ENCODE measurements at places on chromosomes 3 and 15.

- no peak for DNase-seq
These were observed 273.4 kb downstream of the ARRDC4 start for GRCh38 chr15:98233873-98234272.

DNA sequence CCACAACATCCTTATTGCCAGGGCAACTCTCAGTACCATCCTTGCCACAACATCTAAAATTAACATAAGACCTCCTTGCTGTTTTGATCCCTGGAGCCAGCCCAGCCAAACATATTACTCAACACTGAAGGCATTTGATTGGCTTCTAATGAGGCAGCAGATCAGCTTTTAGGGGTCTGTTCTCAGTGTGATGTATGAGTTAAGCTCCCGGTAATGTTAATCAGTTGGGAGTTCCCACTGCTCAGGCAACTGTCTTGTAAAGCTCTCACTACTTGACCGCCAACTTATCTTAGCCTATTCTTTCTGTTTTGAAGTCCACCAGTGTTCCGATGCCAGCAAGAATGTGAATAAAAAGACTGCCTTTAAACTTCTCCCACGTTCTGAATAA is 158.9 kb downstream of the FOXB1 start:
- no peak for DNase-seq

- peak; percentile 92 for DNase-seq
These were observed 8.4 kb downstream of the MFGE8 start for GRCh38 chr15:88904624-88905327.

DNA sequence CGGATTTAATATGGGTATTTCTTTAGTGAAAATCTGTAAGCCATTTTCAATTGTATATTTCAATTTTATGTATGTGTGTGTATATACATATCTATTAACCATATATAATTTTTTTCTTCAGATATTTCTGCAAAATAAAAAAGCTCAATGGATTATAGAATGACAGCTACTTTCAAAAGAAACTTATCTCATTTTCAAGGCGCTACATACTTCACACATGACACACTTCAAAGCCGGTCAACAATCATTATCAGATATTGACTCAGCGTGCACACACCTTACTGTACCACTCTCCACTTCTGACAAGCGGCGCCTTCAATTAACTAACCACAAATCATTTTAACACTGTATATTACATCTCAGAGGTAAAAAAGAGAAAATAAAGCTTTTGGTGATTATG is 39.6 kb downstream of the ATP13A3 start:
- no peak for DNase-seq

GRCh38 chr15:68315495-68316031 is 38.0 kb downstream of the FEM1B start:
- DNase-seq = no peak

DNA sequence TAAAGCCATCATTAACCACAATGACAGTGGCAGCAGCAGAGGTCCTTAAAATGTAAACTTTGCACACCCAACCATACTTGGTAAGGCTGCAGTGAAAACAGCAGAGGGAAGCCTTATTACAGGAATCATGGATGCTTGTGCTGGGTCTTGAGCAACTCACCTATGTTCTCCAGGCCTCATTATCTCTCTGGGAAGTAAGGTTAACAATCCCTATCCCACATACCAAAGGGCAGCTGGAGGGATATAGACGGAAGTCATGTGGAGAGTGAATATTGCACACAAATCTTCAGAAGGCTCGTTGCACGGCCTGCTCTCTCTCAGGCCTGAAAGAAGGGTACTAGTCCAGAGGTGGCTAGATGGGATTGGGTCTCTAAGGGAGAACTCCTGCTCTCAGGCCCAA is 25.8 kb upstream of the CELF6 start:
- no peak for DNase-seq

- DNase-seq = no peak
These were observed 34.3 kb downstream of the AMOTL2 start for GRCh38 chr3:134339913-134340312.

All from activated T-helper 1 cell treated with anti-CD3 and anti-CD28 coated beads, Interleukin-2, amount 50 U/mL, for 16 hours (primary cell).